ENCODE measurements at places on chromosomes 3 and 15. TPM values are rescaled to one million over a fixed set of nuclear protein-coding genes. Genes with fewer than 3 reads are reported as not detected.

The RPL22L1 gene
- total RNA-seq: 338 TPM

The CMTM8 gene
- 3.7 TPM for total RNA-seq

The EFCC1 gene
- total RNA-seq: not detected

The AMT gene
- 1.4 TPM for total RNA-seq

The CFAP161 gene
- total RNA-seq: not detected

The ALPK3 gene
- total RNA-seq: 0.12 TPM

The GOLGA8H gene
- not detected for total RNA-seq

The CKMT1A gene
- total RNA-seq: not detected
